ENCODE measurements at places on chromosomes 7 and 10.

GRCh38 chr7:118080947-118081346 lies 103.0 kb upstream of the LSM8 start:
- DNase-seq: peak; percentile 26

DNA sequence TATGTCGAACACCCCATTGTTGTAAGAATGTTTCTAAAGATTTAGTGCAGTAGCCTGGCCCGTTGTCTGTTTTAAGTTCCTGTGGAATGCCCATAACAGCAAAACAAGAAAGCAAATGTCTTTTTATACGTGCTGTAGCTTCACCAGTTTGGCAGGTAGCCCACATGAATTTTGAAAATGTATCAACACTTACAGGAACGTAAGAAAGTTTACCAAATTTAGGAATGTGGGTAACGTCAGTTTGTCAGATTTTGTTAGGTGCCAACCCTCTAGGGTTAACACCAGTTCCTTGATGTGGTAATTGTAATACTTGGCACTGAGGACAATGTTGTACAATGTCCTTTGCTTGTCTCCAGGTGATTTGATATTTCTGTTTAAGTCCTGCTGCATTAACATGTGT lies 3.2 kb upstream of the GIMAP4 start:
- DNase-seq: no peak

GRCh38 chr10:91190876-91191583 lies 29.4 kb upstream of the PCGF5 start:
- DNase-seq: peak; percentile 4

DNA sequence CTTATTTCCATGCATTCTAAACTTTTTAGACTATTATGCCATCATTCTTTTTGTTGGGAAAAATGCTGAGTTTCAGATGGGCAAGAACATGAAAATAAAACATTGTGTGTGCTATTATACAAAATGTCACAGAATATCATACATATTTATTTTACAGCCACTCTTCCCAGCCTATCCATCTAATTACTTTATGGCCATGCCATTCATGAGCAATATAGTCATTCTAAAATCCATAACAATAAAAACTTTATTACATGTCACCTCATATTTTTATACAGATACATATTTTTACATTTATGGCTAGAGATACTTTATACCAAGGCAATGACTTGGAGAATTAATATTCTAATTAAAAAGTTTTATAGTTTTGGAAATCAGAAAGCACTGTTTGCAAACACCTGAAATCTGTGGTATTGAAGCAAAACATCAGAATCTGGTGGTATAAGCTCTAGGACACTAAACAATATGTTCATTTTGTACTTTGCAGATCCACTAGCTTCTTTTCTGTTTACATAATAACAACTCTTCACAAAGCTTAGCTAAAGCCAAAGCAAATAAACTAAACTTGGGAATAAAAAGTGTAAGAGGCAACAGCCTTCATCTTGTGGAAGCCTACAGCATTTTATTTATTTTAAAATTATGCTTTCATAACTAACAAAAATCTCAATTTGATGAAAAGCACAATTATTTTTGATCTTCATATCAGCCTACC lies 210.1 kb downstream of the RNLS start:
- no peak for DNase-seq

DNA sequence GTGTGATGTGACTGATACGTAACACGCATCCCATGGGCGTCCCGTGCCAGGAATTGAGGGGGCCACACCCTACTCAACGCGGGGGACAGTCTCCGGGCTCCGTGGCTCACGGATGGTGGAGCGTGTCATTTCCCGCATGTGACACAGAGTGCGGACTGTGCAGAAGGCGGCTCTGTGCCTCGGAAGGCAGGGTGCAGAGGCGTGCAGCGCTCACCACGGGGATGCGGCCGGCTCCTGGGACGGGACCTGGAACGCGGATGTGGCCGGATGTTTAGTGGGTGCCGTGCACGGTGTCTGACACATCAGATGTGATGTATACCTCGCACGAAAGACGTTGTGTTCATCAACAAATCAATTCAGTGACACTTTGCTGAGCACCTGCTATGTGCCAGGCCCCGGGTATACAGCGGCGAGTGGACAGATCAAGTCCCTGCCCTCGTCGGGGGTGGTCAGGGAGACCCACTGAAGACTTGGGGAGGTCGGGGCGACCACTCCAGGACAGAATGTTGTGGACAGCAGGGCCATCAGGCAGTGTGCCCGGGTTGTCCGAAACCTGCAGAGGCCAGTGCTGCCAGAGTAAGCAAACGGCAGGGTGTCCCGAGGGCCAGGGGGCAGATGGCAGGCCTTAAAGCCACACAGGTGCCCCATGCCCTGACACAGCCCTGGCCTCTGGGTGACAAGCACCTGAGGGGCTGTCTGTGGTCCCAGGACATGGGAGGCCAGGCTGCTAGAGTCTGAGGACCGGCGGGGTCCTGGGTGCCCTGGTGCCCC lies 38.1 kb downstream of the MICALL2 start:
- no peak for DNase-seq

GRCh38 chr10:114406455-114406854 lies 2.2 kb upstream of the AFAP1L2 start:
- no peak for DNase-seq

DNA sequence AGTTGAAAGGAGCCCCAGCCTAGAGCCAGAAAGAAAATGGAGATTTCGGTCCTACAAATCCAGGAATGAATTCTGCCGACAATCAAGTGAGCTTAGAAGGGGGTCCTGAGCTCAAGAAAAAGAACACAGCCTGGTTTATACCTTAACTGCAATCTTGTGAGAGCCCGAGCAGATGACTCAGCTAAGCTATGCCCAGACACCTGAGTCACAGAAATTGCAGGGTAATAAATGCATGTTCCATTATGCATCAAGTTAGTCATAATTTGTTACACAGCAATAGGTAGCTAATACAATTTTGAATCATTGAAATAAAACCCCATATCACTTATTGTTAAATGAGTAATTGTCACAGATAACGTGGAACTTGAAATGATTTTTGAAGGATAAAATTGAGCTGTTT lies 111.8 kb upstream of the FOXP2 start:
- no peak for DNase-seq

GRCh38 chr7:2276107-2276506 lies 34.1 kb downstream of the NUDT1 start:
- DNase-seq: no peak

GRCh38 chr7:74116356-74116755 lies 32.8 kb downstream of the LIMK1 start:
- no peak for DNase-seq

DNA sequence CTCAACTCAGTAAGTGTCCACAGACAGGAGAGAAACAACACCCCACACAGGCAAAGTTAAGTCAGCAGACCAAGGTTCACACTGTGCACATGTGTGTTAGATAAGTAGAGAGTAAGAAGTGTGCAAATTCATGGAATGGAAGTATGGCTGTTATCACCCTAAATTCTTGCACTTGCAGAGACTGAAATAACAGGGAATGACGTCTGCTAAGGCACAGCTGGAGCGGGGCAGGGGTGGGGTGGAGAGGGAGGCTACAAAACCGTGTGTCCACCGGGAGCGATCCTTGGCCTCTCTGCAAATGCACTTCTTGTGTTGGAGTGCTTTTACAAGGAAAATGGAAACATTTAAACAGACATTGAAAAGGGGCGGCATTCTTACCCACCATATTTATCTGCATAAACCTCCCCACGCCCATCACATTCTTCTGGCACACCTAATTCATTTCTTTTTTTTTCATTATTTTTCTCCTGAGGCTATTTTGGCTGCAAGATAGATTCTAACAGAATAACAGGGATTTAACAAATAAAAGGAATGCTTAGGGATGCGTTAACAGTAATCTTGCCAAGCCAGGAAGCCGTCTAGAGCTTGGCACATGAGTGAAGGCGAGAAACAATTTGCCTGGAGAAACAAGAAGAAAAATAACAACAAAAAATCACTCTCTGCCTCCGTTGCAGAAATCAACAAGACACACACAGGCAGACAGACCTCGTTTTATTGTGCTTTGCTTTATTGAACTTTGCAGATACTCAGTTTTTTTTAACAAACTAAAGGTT lies 30.1 kb downstream of the TNS3 start:
- DNase-seq: no peak

DNA sequence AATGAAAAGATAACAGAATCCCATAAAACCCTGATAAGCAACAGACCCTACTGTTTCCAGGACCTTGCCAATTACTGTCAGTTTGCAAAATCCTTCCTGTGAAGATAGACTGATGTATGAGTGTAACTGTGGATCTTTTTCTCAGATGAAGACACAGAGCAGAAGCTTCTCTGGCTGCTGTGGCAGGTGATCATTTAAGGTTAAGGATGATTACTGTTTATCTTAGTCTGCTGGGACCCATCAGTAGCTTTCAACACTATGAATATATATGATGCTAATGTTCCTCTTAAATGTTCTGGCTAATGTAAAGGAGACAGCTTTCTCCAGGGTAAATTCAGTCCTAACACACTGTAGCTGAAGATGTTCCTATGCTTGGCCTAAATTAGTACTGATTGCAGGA lies 56.0 kb upstream of the CTTNBP2 start:
- no peak for DNase-seq

DNA sequence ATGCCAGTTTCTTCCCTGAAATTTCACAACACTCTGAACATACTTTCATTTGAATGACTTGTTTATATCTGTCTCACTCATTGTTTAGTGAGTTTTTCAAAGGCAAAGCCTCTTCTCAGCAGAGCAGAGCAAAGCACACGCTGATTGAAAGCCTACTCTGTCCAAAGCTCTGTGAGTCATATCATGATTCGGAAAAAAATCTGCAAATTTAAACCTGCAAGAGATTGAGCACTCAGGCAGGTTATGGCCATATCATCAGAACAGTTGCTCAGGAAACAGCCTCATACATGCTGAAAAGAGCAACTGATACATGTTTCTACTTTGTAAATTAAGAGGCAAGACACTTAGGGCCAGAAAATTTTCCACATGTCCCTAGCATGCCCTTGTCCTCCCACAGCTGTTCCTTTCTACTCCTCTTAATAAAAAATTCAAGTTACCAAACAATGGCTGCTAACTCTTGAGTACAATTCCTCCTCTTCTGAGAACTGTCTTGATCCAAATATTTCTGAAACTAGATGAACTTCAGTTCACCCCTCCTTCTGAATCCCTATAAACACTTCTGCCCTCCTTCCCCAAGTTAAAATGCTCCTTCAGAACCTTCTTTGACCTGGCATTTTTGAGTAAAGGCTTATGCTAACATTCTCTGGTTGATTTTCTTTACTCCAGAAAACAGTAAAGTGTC lies 140.6 kb upstream of the HPS1 start:
- no peak for DNase-seq

- DNase-seq: no peak
Observed at GRCh38 chr7:27593226-27593625, 69.5 kb downstream of the HIBADH start.

GRCh38 chr10:26959841-26960240 lies 99.1 kb upstream of the ABI1 start:
- DNase-seq: no peak

GRCh38 chr7:7550663-7551062 lies 15.0 kb upstream of the COL28A1 start:
- DNase-seq: no peak

GRCh38 chr10:282294-283139 lies 147.3 kb downstream of the ZMYND11 start:
- DNase-seq: no peak

GRCh38 chr10:49330127-49330665 lies 31.2 kb downstream of the C10orf71 start:
- no peak for DNase-seq

All from SW 1271 (cell line).